CD4-positive, alpha-beta T cell (primary cell): ENCODE measurements at places on chromosomes 5 and 9. TPM values are rescaled to one million over a fixed set of nuclear protein-coding genes. Genes with fewer than 3 reads are reported as not detected.

DNA sequence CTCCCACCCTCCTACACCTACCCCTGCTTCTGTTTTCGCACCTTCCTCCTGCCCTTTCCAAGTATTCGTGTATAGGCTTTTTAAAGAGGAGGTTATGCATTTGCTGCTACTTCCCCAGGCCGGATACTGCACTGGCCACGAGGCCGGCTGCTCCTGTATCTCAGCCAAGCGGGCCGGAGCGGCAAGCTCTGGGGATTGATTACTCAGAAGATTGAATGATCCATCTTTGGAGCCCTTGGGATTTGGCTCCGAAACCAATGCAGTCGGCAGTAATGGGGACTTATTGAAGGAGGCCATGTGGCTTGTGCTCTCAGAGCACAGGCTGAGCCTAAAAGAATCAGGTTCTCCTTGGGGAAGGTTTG, 405.3 kb downstream of the TLE4 start:
- H3K4me1 ChIP-seq = no peaks in the 10 kb centered on the region
- H3K27ac ChIP-seq = no peak overlapping the region
- no peaks in the 10 kb centered on the region for H3K27me3 ChIP-seq
- H3K36me3 ChIP-seq = no peaks in the 10 kb centered on the region

DNA sequence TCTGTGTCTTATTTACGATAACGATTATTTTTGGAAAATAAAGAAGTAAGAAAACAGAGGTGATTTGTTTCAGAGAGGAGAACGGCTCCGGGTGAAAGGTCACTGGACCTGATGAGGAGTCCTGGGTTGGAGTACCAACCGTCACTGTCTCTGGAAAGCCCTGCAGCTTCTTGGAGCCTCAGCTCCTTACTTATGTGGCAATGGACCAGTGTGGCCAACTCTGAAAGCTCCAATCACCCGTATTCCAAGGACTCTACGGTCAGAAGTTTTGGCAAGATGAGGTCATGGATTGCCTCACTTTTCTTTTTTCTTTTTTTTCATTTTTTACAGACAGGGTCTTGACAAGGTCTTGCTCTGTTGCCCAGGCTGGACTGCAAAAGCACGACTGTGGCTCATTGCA, 84.8 kb downstream of the KLF4 start:
- H3K36me3 ChIP-seq = no peaks in the 10 kb centered on the region
- no peak overlapping the region for H3K4me3 ChIP-seq
- no peaks in the 10 kb centered on the region for H3K27me3 ChIP-seq

- peaks cover 6% of the 10 kb centered on the region for H3K27me3 ChIP-seq
- H3K36me3 ChIP-seq = no peaks in the 10 kb centered on the region
- DNase-seq = no peak
- no peaks in the 10 kb centered on the region for H3K4me1 ChIP-seq
Observed at GRCh38 chr5:74418709-74419108, 221.8 kb downstream of the ENC1 start.

DNA sequence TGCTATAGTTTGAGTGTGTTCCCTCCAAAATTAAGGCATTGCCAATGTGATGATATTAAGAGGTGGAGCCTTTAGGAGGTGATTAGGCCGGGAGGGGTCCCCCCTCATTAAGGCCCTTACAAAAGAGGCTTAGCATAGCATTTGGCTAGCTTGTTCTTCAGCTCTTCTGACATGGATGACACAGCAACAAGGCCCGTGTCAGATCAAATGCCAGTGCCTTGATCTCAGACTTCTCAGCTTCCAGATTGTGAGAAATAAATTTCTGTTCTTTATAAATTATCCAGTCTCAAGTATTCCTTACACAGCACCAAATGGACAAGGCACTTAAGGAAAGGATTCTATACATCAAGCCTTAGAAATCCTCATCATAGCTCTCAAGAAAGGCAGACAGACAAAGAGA, 31.8 kb downstream of the SLC38A9 start:
- H3K36me3 ChIP-seq = no peaks in the 10 kb centered on the region
- no peaks in the 10 kb centered on the region for H3K4me1 ChIP-seq
- H3K4me3 ChIP-seq = no peak overlapping the region
- no peak for DNase-seq
- H3K27ac ChIP-seq = no peak overlapping the region

GRCh38 chr9:16131264-16131663, 578.4 kb downstream of the CCDC171 start:
- no peak overlapping the region for H3K27ac ChIP-seq
- no peaks in the 10 kb centered on the region for H3K27me3 ChIP-seq
- H3K4me3 ChIP-seq = no peak overlapping the region
- no peaks in the 10 kb centered on the region for H3K4me1 ChIP-seq
- no peak for DNase-seq

DNA sequence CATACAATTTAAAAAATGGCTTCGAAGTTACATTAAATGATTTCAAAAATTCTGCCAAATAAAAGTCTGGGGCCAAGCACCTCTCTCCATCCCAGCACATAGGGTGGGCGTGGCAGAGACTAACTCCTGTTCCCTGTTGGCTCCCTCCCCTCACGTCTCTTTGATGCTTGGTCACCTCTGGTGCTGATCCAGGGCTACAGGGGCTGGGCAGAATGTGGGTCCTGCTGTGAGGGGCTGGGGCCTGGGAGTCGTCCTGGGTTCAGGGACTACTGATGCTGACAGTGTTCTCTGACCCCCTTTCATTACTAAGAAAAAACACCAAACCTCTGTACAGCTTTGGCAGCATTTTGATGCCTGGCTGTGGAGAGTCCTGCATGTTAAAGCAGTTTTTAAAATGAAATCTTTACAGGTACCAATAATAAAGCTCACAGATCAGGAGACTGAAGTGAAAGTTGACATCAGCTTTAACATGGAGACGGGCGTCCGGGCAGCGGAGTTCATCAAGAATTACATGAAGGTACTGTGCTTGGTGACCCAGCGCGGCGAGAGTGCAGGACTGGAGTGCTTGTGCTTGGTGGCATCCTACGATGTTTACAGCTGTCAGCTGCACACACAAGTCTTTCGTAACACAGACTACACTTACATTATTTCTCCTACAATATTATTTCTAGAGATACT, 29.0 kb downstream of the TENT4A start:
- peaks cover 6% of the 10 kb centered on the region for H3K4me1 ChIP-seq
- peaks cover 82% of the 10 kb centered on the region for H3K36me3 ChIP-seq
- no peak overlapping the region for H3K27ac ChIP-seq
- H3K27me3 ChIP-seq = no peaks in the 10 kb centered on the region
- H3K4me3 ChIP-seq = no peak overlapping the region

GRCh38 chr5:58135571-58136335, 324.1 kb downstream of the PLK2 start:
- DNase-seq = no peak
- H3K36me3 ChIP-seq = no peaks in the 10 kb centered on the region
- H3K27ac ChIP-seq = no peak overlapping the region

- DNase-seq = no peak
- no peaks in the 10 kb centered on the region for H3K4me1 ChIP-seq
- H3K4me3 ChIP-seq = no peak overlapping the region
- no peak overlapping the region for H3K27ac ChIP-seq
- no peaks in the 10 kb centered on the region for H3K27me3 ChIP-seq
- no peaks in the 10 kb centered on the region for H3K36me3 ChIP-seq
Observed at GRCh38 chr5:16483361-16483760, 17.8 kb upstream of the ZNF622 start.

- no peaks in the 10 kb centered on the region for H3K27me3 ChIP-seq
- H3K36me3 ChIP-seq = no peaks in the 10 kb centered on the region
- DNase-seq = no peak
- no peak overlapping the region for H3K4me3 ChIP-seq
- no peaks in the 10 kb centered on the region for H3K4me1 ChIP-seq
Observed at GRCh38 chr9:82152181-82152580, 163.6 kb downstream of the SPATA31D1 start.

GRCh38 chr9:27528886-27529315, 713 bp downstream of the MOB3B start:
- H3K27ac ChIP-seq = no peak overlapping the region
- peaks cover 16% of the 10 kb centered on the region for H3K4me1 ChIP-seq
- no peaks in the 10 kb centered on the region for H3K36me3 ChIP-seq
- no peaks in the 10 kb centered on the region for H3K27me3 ChIP-seq

GRCh38 chr5:403995-404394, 39.0 kb upstream of the EXOC3 start:
- no peak overlapping the region for H3K4me3 ChIP-seq
- peaks cover 8% of the 10 kb centered on the region for H3K4me1 ChIP-seq
- peaks cover 22% of the 10 kb centered on the region for H3K27me3 ChIP-seq
- no peaks in the 10 kb centered on the region for H3K36me3 ChIP-seq
- H3K27ac ChIP-seq = no peak overlapping the region
- DNase-seq = no peak

- no peaks in the 10 kb centered on the region for H3K27me3 ChIP-seq
- no peak overlapping the region for H3K27ac ChIP-seq
- no peak for DNase-seq
- no peak overlapping the region for H3K4me3 ChIP-seq
- no peaks in the 10 kb centered on the region for H3K36me3 ChIP-seq
Observed at GRCh38 chr9:99712214-99712613, 109.5 kb upstream of the NR4A3 start.

DNA sequence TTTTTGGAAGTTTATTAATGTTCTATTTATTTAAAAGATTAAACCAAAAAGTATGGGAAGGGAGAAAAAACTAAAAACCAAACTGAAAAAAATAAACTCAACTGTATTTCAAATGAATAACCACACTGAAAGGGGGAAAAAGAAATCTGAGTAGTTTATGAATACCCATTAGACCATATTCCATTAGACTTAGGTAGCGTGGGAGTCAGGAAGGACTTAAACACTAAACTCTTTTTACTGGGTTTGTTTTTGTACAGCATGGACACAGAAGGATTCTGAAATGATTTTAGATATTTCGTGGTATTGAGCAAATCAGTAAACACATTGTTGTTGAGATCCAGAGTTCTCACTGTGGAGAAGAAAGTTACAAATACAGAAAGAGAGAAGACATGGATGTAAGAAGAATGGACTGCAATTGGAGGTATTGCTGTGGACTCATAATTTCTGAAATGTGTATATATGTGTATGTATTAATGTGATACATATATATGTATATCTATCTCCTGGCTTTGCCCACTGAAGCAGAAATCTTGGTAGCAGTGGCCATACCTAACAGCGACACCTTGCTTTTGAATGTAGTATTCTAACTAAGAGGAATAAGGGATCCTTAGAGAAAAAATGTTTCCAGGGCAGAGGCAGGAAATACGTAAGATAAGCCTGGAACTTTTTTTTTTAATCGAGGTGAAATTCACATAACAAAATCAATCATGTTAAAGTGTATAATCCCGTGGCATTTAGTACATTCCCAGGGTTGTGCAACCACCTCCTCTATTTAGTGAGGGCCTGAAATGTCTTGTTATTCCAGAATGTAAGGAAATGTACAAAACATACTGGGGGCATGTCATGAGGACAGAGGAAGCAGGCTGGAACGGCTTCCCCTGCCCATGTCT, 228.8 kb downstream of the SMARCA2 start:
- H3K27me3 ChIP-seq = no peaks in the 10 kb centered on the region
- no peak overlapping the region for H3K4me3 ChIP-seq
- no peaks in the 10 kb centered on the region for H3K36me3 ChIP-seq
- H3K27ac ChIP-seq = no peak overlapping the region

DNA sequence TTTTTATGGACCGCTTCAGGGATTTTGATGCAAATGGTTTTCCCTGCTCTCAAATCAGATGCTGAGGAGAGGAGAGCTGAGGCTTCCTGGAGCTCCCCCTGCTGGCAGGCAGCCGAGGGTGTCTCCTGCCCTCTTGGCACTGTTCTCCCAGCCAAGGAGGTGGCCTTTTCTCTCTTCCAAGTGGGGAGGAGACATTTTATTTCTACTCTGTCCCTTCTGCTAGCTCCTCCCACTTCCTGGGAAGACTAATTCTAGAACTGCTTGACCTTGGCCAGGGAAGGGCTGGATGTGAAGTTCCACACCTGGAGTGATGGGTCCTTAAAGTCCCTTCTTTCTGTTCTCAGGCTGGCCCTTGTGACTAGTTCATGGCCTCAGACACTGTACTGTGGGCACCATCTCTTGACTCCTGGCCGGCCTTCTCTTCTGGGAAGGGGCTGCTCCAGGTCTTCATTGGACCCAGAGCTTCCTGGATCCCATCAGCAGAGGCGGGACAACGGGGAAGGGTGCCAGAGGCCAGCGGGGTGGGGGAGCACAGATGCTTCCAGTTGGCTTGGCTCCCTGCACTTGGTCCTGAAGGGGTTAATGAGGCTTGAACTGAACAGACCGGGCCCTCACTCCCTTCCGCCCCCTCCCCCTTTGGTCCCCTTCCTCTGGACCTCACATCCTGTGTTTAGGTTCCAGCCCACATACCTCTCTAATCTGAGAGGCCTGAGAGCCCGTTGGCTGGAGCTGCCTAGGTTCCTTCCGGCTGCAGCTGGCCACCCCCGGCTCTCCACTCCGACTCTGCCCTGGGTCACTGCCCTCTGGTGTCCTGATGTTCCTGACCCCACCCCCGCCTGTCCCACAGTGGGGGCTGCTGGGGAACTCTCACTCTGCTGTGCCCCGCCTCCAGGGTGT, 32.1 kb downstream of the PTPA start:
- peaks cover 38% of the 10 kb centered on the region for H3K36me3 ChIP-seq
- peaks cover 44% of the 10 kb centered on the region for H3K4me1 ChIP-seq
- no peaks in the 10 kb centered on the region for H3K27me3 ChIP-seq
- peak; percentile 69 for DNase-seq
- H3K4me3 ChIP-seq = no peak overlapping the region
- no peak overlapping the region for H3K27ac ChIP-seq

DNA sequence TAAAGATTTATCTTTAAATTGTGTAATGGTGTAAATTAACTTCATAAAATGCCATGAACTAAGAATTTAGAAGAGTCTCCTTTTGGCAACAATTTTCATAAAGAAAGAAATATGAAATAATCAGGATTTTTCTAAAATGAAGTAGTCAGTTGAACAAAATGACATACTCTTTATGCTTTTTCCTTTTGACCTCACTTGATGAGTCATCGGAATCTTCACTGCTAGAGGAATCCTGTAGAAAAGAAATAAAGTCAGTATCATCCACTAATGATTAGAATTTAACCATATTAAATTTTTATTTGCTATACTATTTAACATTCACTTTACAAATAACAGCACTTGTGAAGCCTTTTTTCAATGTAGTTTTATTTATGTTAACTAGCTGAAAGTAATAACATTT, 26.1 kb downstream of the CHD1 start:
- DNase-seq = no peak
- no peaks in the 10 kb centered on the region for H3K27me3 ChIP-seq
- peaks cover 72% of the 10 kb centered on the region for H3K36me3 ChIP-seq
- H3K4me1 ChIP-seq = peaks cover 2% of the 10 kb centered on the region
- no peak overlapping the region for H3K27ac ChIP-seq

- peak; percentile 30 for DNase-seq
- H3K36me3 ChIP-seq = no peaks in the 10 kb centered on the region
- H3K4me1 ChIP-seq = no peaks in the 10 kb centered on the region
- no peak overlapping the region for H3K4me3 ChIP-seq
Observed at GRCh38 chr5:131242728-131243255, 21.1 kb upstream of the CDC42SE2 start.

SLC6A19 gene
- not detected for total RNA-seq

STK32A gene
- not detected for total RNA-seq

SH2D3C gene
- 11.8 TPM for total RNA-seq

SAXO1 gene
- 0.19 TPM for total RNA-seq

IFNB1 gene
- total RNA-seq = not detected
